Jurkat, Clone E6-1 (cell line): ENCODE measurements at places on chromosomes 13 and 19.

GRCh38 chr19:42469311-42470235 is 26.8 kb upstream of the CXCL17 start:
- DNase-seq = no peak

- DNase-seq = no peak
Observed at GRCh38 chr13:97403893-97404750, 29.8 kb upstream of the RAP2A start.

DNA sequence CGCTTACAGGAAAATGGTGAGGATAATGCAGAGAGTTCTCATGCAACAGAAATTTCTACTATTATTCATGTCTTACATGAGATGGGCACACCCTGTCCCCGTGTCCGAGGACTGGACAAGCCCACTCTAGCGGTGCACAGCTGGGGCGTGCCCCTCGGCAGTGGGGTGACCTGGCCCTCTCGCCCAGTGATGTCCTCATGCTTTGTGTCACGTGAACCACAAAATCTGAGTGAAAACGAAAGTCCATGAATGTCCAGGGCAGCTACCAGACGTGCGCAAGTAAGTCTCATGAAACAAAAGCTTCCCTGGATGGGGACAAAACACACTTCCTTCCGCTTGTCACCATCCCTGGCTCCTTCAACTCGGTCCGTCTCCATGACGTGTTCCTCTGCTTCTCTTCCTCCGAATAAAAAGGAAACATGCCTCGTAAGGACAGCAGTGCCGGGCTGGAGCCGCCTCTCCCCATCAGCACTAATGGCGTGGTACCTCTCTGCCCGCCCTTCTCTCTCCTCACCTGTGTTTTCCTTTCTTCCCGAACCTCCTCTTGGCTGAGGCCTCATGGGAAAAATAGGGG is 45.6 kb downstream of the ANKRD10 start:
- no peak for DNase-seq

DNA sequence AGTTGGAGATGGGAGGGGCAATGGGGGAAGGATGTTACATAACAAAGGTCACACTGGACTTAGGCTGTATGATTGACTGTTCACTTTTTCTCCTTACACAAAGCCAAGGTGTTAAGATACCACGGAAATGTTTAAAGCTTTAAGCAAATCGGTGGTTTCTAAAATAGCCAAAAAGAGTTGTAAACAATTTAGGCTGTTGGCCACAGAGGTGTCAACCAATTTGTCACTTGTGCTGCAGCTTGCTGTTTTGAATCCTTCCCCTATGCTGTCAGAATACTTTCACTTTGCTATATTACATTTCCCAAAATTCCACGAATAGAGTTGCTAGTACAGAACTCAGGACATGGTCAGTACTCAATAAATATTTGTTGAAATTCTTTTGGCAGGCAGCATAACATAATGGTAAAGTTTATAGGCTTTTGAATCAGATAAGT is 149.3 kb downstream of the VWA8 start:
- DNase-seq = no peak

DNA sequence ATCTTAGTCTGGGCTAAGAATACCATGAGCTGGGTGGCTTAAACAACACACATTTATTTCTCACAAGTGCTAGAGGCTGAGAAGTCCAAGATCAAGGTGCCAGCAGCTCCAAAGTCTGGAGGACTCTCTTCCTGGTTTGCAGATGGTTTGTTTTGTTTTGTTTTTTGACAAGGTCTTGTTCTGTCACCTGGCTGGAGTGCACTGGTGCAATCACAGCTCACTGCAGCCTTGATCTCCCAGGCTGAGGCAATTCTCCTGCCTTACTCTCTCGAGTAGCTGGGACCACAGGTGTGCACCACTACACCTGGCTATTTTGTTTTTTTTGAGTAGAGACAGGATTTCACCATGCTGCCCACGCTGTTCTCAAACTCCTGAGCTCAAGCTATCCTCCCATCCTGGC is 15.5 kb downstream of the APLP1 start:
- no peak for DNase-seq

GRCh38 chr13:84609716-84610115 is 727.4 kb upstream of the SLITRK1 start:
- no peak for DNase-seq

GRCh38 chr19:16371540-16371986 is 46.9 kb downstream of the KLF2 start:
- peak; percentile 94 for DNase-seq

- no peak for DNase-seq
Observed at GRCh38 chr13:23497191-23497590, 63.7 kb upstream of the SACS start.

DNA sequence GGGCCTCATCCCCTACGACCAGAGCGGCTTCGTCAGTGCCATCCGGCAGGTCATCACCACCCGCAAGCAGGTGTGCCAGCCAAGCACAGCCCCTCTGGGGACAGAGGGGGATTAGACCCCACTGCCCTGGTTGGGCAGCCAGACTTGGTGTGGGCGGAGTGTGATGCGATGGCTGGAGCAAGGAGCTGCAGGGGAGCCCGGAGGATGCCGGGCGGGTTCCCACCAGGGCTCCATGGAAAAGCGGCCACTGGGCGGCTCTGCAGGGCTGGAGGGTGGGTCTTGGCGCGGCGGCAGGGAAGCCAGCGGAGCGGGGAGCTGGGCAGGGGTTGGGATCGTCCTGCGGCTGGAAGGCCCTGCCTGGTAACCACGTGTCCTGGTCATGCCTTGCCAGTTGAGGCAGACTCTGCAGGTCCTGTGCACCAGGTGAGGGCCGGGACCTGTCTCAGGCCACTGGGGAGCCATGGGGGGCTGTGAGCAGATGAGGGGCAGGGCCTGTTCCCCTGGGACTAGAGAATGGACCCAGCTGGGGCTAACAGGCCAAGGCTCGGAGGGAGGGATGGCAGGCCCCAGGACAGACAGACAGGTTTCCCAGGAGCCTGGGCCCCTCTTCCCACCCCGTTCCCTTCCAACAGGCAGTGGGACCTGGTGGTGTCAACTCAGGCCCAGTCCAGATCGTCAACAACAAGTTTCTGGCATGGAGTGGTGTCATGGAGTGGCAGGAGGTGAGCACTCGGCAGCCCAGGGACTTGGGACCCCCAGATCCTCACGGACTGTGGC is 6.3 kb downstream of the PTOV1 start:
- DNase-seq = no peak

DNA sequence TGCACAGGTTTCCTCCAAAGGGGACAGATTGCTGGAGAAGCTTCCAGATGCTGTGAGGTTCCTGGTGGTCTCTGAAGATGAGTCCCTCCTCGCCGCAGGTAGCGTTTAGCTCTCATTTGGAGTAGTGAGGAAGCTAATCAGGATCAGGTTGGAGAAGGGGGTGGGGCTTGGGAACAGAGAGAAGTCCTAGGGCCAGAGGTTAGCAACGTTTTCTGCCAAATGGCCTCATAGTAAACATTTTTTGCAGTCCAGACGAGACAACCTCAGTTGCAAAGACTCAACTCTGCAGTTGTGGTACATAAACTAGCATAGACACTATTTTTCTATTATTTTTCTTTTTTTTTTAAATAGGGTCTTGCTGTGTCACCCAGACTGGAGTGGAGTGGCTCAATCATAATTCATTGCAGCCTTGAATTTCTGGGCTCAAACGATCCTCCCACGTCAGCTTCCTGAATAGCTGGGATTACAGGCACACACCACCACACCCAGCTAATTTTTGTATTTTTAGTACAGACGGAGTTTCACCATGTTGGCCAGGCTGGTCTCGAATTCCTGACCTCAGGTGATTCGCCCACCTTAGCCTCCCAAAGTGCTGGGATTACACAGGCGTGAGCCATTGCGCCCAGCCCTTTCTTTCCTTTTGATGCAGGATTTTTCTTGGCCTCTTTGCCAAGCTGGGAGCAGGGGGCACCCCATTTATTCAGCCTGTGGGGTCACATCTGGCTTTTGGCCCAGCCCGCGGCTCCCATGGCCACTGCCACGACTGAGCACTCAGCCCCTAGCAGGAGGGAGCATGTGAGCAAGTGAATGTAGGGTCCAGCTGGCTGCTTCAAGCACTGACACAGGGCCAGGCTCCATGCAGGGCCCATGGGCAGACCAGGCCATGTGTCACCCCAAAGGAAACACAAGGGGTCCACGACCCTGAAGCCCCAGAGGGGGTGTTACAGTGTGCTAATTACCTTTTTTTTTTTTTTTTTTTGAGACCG is 34.4 kb upstream of the SIN3B start:
- no peak for DNase-seq

DNA sequence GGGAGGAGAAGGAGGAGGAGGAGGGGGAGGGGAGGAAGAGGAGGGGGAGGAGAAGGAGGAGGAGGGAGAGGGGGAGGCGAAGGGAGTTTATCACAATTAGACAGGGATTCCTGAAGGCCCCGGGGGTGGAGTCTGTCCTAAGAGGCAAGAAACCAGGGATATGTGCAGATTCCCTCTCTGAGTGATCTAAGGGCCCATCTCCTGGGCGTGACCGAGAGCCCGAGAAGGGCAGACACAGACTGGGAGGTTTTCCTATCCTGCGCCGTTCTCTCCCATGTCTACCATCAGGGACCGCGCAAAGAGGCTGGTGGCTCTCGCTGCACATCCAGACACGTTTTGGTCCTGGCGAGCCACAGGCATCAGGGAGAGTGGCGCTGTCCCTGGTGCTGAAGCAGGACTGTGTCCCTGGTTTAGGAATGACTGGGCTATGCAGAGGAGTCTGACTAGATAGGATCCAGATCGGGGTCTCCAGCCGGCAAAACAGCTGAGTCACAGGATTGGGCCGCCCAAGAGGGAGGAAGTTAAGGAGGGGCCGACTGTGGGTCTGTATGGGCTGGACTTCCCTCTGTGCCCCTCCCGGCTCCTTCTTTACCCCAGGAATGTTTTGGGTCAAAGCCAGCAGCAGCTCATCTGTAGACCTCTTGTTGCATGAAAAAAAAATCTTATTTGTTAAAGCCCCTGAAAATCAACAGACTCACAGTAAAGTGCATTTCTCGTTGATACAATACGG is 17.9 kb upstream of the ZNF175 start:
- no peak for DNase-seq

DNA sequence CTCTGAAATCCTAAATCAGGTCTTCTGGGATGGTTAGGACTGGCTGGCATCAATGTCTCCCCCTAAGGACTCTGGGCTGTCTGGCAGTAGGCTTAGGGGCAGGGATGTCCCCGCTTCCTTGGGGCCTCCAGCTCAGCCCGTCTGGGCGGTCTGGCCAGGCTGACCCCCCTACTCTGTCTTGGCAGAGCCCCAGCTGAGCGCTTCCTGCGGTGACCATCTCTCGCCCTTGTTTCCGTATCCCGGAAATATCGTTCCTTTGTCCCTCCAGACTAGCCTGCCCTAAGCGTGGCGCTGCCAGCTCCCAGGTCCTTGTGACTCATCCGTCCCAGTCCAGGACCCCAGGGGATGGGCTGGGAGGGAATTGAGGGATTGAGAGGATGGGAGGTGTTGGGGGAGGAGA is 11.3 kb downstream of the GTPBP3 start:
- no peak for DNase-seq

DNA sequence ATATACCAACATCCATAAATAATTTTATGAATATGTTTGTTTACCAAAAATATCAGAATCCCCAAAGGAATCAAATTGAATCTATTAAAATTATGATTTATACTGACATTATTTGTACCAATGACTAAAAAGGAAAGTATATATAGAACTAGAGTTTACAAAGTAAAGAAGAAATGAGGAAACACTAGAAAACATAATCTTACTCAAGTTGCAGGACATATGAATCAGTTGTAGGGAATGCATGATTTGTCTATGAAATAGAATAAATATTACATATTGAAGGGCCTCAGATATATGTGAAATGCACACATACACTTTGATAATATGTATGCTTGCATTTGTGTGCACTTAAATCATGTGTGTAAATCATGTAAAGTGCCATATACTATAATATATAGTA is 1466.4 kb downstream of the EFNB2 start:
- no peak for DNase-seq

DNA sequence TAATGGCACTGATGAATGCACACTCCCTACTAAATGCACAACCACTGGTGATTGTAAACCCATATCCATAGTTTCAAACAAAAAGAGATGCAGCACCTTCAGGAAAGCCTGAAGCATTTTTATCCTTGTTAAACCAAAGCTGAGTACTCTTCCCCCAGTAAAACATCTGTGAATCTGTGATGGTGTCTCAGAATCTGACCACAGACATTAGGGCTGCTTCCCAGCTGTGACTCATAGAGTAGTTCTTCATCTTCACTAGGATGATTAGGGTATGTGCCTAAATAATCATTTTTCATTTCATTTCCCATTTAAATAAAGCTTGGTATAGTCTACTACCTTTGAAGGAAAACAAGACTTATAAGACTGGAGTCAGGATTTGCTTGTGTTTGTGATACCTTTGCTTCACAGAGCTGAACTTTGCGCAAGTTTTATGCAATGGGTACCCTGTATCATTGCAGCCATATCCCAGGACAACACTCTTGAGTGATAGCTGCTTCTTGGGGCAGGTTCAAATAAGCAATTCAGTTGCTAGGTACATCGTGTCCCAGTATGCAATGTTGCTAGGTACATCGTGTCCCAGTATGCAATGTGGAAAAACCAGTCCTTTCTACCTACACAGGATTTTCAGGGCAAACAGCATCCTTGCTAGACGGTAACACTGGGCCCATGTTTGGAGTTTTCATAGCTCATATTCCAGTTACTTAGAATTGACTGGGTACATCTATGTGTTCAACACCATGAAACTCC is 277.1 kb downstream of the IRS2 start:
- DNase-seq = no peak

DNA sequence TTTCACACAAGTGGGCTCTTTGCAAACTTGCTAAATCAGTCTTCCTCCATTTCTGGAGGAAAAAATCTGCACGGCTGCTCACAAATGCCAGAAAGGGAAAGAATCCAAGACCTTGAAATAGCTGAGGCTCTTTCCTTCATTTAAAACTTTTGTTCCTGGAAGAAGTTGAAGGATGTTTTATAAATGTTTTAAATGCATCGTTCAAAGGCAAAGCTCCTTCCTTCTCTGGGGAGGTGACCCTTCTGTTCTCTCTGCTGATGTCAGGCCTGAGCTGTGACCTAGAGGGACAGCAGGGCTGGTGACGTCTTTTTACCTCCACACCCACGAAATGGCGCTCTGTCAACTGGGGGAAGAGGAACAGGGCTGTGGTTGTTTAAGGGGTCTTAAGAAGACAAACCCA is 376.4 kb upstream of the ZNF507 start:
- no peak for DNase-seq

DNA sequence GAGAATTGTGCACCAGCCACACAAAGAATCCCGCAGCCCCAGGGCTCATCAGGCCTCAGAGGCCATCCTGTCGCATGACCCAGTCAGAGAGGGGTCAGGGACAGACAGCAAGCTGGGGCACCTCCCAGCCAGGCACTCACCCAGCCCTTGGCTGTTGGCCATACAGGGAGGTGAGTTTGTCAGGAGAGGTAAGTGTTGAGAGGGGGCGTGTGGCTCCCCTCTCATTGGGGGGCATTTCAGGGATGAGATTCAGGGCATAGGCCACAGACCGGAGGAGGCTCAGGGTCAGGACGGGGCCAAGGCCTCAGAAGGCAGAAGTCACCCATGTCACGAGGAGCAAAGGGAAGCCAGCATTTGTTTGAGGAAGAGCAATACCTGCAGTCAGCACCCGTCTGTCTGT is 37.1 kb downstream of the MYO9B start:
- DNase-seq = no peak

GRCh38 chr13:30479154-30479882 is 13.6 kb upstream of the HMGB1 start:
- no peak for DNase-seq

GRCh38 chr13:112060899-112061366 is 6.0 kb upstream of the SOX1 start:
- no peak for DNase-seq
